AG04450 (cell line): ENCODE measurements at places on chromosomes 3 and 15.

DNA sequence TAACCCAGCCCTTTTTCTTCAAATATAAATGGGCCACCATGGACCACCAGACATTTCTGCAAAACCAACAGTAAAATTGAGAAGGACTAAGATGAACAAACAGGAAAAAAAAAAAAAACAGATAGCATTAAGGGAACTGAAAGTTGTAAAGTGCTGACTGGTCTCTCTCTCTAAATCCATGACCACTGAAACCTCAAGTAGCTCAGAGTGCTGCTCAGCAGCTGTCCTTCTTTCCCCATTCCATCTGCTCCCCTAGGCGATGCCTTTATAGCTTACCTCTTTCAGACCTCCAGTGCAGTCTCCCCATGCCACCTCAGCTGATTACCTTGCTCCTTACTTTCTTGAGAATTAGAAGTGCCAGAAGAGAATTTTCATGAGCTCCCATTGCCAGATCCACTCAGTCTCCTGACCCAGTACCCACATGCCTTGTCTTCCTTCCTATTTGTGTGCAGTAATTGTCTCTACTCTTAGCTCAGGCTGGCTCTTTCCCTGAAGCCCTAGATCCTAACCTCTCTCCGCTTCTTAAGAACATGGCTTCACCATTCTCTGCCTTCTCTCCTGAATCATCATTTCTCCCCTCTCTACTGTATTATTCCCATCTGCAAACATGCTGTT is 23.9 kb upstream of the XIRP1 start:
- no peak for DNase-seq

DNA sequence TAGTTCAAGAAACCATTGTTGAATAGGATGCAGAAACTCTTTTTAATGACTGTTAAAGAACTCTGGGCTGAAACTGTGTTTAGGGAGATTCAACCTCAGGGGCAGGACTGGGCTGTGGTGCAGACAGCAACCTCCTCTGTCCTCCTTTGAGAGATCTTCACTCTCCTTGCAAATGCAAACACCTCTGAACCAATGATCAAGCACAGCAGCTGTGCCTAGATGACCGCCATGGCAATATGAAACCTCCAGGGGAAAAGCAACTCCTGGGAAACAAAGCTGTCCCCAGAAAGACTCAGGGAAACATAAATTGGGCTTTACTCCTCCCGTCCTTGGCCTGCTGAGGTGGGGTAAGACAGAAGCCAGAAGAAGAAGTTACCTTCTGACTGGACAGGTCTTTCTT is 52.6 kb downstream of the TBC1D2B start:
- DNase-seq: no peak

DNA sequence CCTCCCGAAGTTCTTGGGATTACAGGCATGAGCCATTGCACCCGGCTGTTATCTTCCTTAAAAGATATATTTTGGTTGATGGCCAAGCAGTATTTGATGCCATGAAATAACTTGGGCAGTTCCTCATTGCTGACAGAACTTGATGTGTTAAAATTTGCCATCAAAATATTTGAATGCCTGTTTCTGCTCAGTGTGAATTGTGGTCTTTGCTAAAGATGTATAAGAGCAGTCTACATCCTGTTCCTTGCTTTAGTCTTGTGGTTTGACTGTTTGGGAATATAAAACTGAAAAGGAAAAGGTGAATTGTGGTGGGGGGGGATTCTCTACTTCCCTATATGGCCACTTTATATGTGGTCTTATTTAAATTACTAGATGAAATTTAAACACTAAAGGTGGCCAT is 14.0 kb downstream of the TRIM71 start:
- DNase-seq: no peak

- DNase-seq: no peak
Measured at GRCh38 chr3:49387721-49388120, 24.1 kb downstream of the RHOA start.

DNA sequence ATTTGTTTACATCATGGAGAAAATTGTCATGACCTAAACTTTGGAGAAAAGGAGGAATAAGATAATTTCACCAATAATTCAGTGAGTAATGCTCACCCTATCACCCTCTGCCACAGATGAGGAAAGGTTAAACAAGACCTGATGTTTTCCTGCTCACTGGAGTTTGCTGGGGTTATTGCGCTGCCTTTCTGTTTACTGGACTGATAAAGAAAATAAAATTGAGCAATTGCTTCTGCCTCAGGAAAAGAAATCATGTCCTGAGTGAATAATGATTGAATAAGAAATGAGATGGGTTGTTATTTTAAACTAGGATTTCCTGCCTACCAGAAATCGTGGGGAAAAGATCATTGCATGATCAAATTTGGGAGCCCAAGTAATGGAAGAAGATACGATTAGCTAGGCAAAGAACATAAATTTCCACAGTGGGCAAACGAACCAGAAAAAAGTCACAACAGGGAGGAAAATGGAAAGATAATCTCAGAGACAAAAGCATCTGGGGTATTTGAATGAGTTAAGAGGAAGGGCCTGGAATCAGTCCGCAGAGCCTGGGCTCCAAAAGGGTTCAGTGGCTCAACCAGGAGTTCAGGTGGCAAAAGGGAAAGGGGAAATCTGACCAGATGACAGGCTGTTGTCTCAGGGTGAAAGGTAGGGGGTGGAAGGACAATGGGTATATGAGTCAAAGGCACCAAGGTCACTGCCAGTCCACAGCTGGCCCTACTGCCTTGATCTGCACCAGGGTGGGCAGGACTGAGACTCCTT is 146.8 kb downstream of the FAM43A start:
- no peak for DNase-seq

GRCh38 chr15:50059203-50059772 is 59.7 kb downstream of the ATP8B4 start:
- DNase-seq: no peak

GRCh38 chr15:80854104-80854503 is 74.9 kb downstream of the CEMIP start:
- no peak for DNase-seq

DNA sequence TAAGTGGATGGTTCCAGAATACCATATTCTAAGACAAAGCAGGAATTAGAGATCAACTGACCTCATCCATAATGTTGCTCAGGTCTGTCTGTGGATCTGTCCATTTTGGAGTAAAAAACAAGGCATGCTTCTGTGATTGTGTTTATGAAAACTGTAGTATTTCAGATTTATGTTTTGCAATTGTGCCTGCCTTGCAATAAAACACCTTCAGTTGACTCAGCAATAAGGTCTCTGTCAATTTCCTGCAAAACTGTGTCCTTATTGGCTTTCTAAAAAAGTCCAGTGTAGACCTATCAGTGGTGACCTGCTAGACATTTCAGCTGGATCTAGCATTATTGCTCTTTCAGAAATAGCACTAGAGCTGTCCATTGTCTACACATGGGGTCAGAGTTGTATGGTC is 409.5 kb upstream of the AZI2 start:
- DNase-seq: no peak

DNA sequence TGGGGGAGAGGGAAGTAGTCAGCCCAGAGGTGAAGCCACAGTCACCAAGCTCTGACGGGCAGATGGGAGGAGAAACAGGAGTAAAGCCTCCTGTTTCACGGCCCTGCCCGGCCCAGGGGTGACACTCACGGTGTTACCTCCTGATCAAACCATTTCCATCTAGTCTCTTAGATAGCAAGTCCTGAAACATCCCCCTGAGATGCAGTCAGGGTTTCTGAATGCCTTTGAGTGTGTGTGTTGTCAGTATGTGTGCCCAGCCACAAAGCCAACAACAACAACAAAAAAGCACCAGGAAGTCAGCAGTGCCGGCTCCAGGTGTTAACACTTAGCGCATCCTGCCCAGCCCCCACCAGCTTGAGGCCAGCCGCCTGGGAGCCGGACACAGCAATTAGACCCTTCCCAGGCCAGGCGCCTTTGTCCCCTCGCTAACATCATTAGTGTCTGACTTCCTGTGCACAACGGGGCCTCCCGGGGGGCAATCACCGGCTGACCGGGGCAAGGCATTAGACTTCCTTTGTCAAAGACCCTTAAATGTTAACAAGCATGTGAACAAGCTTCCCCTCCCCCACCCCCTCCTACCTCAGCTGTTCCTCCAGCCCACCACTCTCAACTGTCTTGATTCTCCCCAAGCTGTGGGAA is 34.5 kb downstream of the IL17RD start:
- no peak for DNase-seq

DNA sequence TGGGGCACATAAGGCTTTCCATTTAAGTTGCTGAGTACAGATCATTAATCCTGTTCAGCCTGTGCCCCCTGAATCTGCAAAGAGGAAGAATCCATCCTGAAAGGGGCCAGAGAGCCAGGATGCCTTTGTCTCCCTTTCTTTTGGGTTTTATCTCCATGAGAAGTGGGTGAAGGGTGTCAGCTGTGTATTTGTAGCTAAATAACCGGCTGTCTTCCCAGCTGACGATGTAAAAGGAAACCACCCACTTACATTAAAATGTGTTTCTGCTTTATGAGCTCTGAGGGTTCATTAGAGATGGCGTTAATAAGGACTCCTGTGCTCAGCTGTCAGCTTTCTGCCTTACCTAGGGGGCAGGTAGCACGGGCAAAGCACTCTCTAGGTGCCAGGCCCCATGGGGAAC is 83.4 kb downstream of the SLCO3A1 start:
- no peak for DNase-seq

DNA sequence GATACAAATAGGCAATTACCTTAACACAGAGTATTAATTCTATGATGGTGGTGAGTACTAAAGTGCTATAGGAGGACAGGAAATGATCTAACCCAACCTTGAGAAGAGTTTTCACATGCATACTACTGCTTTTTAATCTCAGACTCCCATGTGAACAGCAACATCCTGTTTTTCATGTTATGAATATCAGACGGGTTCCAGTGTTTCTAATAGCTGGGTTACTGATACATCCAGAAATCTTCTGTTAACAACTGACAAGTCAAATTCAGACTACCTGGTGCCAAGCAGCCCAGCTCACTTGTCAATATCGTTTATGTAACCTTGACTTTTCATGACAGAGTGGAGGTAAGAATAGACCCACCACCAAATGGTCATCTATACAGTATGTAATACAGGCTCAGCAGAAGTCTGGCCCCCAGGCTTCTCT is 220.2 kb upstream of the COL8A1 start:
- DNase-seq: no peak

GRCh38 chr3:119219069-119219468 is 21.6 kb downstream of the B4GALT4 start:
- DNase-seq: no peak

- no peak for DNase-seq
Measured at GRCh38 chr3:104750581-104750980, 616.1 kb upstream of the ALCAM start.

GRCh38 chr3:52429779-52430415 is 15.0 kb downstream of the SEMA3G start:
- DNase-seq: no peak

DNA sequence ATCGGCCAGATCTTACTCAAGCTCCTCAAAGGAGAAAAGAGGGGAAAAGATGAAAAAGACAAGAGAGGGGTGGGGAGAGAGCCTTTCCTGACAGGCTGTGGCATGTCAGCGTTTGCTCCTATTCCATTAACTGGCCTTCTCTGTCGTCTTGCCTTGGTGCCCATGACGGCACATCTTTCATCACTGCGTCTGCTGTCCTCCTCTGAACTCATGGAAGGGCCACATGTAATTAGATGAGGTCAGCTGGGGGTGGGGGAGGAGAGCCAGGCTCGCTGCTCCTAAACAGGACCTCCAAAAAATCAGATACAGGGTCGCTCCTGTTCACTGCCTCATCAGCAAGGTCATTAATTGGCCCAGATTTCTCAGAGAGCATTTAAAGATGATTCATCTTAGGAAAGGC is 49.7 kb downstream of the LRTM1 start:
- DNase-seq: no peak

GRCh38 chr3:123305192-123305591 is 103.4 kb downstream of the SEC22A start:
- no peak for DNase-seq

DNA sequence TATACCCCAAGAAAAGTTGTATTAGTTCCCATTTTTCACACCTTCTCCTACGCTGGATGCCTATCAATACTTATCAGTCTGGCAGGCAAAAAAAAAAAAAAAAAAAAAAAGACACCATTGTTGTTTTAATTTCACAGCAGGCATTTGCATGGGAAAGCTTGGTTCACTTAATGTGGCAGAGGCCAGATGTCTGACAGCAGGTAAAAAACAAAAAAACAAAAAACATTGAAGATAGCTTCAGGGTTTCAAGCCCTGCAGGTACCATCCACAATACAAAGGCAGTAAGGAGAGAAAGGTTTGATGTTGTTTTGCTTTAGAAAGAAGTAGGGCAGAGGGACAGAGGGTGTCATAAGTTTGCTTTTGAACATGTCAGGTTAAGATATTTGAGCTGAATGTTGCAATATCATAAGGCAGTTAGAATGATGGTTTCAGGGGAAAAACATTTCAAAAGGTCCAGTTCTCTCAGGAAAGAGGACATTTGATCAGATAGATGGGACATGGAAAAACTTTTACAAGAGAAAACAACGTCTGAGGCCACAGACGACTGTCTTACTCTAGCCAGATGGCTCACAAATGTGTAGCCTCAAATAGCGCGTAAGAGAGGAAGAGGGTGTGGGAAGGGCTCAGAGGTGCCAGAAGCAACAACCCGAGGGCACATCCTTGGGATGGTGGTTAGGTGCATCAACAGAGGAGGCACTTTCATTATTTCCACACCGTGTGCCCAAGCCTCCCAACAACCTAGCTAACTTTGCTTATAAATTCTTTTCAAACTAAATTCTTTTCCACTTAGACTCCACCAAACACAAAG is 25.7 kb downstream of the PCOLCE2 start:
- DNase-seq: no peak

- DNase-seq: no peak
Measured at GRCh38 chr3:140433431-140433830, 244.4 kb upstream of the TRIM42 start.

DNA sequence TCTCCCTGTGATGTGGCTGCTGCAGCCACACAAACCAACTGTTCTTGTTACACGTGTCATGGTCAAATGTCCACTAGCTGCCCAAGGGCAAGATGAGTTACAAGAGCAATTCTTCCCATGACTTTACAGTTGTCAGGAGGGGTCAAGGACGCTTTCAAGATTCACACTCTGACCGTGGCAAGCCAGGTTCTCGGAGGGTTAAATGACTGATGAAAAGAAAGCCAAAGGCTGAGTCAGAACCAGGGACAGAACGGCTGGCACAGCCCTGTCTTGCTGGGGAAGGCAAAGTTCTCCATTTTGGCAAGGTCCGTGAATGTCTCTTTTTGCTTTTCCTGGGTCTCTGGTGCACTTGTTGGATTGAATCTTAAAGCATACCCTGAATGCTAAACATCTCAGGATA is 364.5 kb upstream of the ICE2 start:
- no peak for DNase-seq

DNA sequence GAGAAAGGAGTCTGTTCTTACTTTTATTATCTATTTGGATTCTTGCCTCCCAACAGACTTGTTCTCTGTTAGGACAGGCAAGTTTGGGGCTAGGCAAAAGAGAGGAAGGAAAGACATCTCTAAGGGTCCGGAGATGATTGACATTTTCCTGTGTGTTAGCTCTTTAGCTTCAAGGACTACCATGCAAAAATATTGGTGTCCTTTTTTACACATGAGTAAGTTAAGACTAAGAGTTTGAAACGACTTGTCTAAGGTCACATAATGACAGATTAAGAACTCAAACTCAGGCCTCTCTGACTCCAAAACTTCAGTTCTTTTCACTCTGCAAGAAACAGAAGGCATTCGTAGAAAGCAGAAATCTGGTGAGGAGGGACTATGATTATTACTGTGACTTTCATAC is 5.9 kb downstream of the LMCD1 start:
- DNase-seq: no peak

GRCh38 chr3:47310391-47310790 is 27.6 kb downstream of the KLHL18 start:
- DNase-seq: no peak

GRCh38 chr3:71744738-71745137 is 8.9 kb upstream of the GPR27 start:
- no peak for DNase-seq
